Caki2 (cell line): ENCODE measurements at places on chromosomes 7 and 10. TPM values are rescaled to one million over a fixed set of nuclear protein-coding genes. Genes with fewer than 3 reads are reported as not detected.

- no peak for DNase-seq
These were observed 18.6 kb downstream of the KCP start for GRCh38 chr7:128891942-128892269.

- DNase-seq = no peak
These were observed 34.0 kb downstream of the GATA3 start for GRCh38 chr10:8088504-8088903.

GRCh38 chr10:104318810-104319741 lies 19.2 kb downstream of the ITPRIP start:
- no peak for DNase-seq

GRCh38 chr7:7789551-7789988 lies 71.2 kb upstream of the RPA3 start:
- DNase-seq = no peak

GRCh38 chr10:44673245-44673983 lies 237.7 kb upstream of the TMEM72 start:
- DNase-seq = no peak

DNA sequence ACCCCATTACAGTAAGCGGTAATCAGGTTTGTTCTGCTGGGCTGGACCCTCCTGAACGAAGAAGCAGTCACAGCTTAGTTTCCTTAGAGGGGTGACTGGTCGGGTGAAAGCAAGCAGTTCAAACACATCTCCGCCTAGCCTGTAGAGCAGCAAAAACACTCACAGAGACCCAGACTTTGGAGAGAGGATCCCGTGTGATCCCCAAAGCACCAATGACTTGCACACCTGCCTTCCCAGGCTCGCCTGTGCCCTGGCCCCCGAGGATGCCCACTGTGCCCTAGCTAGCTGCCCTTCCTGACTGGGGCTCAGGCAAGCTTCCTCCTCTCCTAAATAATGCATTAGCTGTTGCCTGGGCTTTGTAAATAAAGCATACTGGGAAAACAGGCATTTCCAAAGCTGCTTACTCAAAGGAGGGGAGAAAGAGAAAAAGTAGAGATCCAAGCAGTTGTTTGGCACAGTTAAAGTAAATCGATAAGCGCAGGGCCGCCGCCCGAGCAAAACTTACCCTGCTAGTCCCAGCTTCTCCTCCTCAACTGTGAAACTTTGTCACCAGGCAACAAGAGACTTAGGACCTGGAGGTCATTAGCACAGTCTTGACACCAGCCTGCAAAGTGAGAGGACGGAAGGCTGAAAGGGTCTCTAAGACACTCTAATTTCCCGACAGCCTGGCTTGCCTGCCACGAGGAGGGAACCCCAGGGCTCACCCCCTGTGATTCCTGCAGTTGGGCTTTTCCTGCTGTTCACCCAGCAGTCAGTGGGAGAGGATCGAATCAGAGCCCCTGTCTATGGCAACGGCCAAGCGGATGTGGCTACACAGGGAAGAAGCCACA lies 4.8 kb downstream of the LRRC18 start:
- DNase-seq = no peak

Gene CPEB3
- 0.09 and 0.20 TPM in 2 replicates for total RNA-seq

Gene PRR15
- 4.2 and 12.7 TPM in 2 replicates for total RNA-seq

Gene HYAL4
- total RNA-seq = not detected in 2 replicates
